Erythroblast (primary cell): ENCODE measurements at places on chromosomes 2 and 18.

- DNase-seq: no peak
Measured at GRCh38 chr2:60313470-60314172, 239.8 kb downstream of the BCL11A start.

GRCh38 chr2:223723954-223724411, 113.4 kb downstream of the AP1S3 start:
- no peak for DNase-seq

- peak; percentile 46 for DNase-seq
Measured at GRCh38 chr2:143694335-143694734, 565.1 kb downstream of the ARHGAP15 start.

GRCh38 chr2:188068093-188068492, 223.6 kb upstream of the GULP1 start:
- no peak for DNase-seq

GRCh38 chr2:129754421-129754820, 225.0 kb upstream of the RAB6C start:
- DNase-seq: no peak

GRCh38 chr2:55827855-55828254, 95.7 kb downstream of the EFEMP1 start:
- no peak for DNase-seq

DNA sequence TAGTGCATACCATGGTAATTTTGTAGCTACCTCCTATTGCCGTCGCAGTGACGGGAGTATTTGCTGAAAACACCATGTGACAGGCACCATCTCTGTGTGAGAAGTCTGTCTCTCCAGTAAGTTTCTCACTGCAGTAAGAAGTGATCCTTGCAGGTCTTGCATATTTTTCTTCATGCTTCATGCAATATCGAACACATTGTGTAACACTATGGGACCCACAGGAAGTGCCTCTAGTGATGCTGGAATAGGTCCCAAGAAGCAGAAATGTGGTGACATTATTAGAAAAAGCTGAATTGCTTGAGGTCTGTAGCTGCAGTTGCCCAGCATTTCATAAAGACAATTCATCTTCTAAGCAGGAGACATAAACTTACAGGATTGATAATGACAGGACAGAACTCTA, 167.6 kb downstream of the DCDC2C start:
- no peak for DNase-seq

DNA sequence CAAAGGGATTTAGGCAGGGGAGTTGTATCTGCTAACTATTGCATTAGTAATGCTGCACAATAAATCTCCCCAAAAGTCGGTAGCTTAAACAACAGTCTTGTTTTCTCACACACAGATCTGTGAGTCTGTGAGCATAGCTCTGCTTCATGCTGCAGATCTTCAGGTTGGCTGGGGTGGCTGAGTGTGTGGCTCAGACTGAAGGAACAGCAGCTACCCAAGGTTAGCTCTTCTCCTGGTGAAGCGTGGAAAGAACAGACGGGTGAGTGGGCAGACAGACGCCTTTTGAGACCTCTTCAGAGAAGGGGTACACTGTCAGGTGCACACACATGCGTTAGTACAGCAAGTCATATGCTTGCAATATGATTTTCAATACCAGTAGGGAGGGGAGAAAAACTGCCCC, 3.9 kb upstream of the CCDC85A start:
- no peak for DNase-seq
